Astrocyte of the spinal cord (primary cell): ENCODE measurements at places on chromosomes 13 and 19.
A peak's percentile ranks its signal among the peaks of the same experiment; 100 is the strongest.

GRCh38 chr19:57512845-57513244 lies 13.1 kb downstream of the ZNF773 start:
- DNase-seq: peak; percentile 43

DNA sequence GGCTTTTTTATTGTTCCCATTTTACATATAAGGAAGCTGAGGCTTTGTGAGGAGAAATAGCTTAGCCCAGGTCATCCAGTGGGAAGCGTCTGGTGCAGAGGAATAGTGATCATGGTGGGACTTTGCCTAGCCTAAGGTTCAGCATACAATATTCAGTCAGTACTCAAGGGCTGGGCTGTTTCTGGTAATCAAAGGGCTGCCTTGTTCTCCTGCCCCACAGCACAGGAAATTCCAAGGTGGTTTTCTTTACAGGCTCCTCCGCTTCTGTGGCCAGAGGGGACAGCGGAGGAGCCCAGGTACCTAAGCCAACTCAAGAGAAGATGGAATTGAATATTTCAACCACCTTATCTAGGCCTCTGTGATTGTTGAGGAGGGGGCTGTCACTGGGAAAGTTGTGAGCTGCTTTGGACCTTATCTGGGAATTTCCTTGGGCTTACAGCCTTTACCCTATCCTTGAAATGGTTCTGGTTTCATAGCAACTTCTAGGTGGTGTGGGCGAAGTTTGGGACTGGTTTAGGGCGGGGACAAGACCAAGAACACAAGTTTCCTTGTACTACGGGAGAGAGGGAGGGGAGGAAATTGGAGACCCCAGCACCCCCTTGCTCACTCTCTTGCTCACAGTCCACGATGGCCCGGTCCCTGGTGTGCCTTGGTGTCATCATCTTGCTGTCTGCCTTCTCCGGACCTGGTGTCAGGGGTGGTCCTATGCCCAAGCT lies at the start of gene MIA:
Gene MIA (plus strand): TSS at position 606 of the 716 bp plus-strand sequence. CDS start 22 bp downstream, at position 628.
- DNase-seq: no peak

DNA sequence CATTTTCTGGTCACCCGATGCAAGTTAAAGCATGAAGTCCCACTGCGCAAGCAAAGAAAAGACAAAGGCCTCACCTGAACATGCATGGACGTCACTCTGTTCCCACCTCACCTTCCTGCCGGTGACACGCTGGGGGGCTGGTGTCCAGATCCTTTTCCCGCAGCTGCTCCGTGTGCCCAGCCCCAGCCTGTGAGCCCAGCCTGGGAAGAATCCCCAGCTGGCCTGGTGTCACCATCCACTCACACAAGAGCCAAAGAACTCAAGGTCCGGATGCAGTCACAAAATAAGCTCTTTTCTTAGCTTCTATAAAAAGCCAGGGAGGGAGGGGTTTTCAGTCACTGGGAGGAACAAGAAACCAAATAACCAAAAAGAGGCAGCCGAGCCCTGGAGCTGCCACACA lies 249.9 kb downstream of the COL4A1 start:
- DNase-seq: no peak

- peak; percentile 47 for DNase-seq
These were observed 4.6 kb downstream of the S1PR2 start for GRCh38 chr19:10226376-10227025.

DNA sequence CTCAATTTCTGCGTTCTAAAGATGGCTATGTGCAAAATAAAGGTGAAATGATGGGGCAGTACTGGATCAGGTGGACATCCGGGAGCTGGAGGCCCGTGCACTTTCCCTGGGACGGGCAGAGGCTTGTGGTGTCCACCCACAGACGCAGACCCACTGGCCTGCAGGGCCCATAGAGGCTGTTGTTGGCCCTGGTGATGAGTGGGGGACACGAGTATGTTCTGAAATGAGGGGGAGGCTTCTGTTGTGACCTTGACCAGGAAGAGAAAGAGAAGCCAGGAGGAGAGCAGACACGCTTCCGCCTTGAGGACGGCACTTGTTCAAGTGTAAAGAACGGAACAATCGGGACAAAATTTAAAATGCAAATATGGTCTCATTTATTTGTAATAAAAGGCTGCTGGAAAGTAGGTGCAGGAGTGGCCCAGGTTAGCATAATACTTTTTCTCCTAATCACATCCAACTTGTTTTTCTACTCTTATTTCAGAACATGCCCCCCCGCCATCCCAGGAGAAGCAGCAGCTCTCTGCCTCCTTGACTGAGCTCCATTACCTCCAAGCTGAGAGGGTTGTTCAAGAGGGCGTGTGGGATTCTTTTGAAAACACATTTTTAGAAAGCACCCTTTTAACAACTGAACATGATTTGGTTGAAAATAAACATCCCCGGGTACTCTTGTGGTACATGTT lies 27.1 kb downstream of the ATP11A start:
- no peak for DNase-seq

DNA sequence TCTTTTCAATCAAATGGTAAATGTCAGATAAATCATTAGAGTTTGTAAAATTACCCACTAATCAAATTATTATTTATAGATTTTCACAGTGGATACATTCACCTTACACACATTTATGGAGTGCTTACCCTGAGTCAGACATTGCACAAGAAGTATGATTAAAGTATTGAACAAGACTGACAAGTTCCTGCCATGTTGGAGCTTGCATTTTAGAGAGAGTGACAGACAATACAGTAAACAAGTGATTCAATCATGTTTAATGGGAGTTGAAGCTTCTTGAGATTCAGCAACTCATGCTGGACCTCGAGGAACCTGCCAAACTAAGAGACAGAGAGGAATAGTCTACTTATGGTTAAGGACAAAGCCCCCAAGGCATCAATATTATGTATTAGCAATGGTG lies 487.8 kb downstream of the PCDH17 start:
- DNase-seq: no peak

GRCh38 chr13:50284540-50284939 lies 269.3 kb downstream of the KCNRG start:
- no peak for DNase-seq
